Neural crest cell (in vitro differentiated cells): ENCODE measurements at places on chromosomes 7 and 10.
A peak's percentile ranks its signal among the peaks of the same experiment; 100 is the strongest.

- DNase-seq, result no peak
These were observed 11.3 kb upstream of the MRPS24 start for GRCh38 chr7:43880596-43880995.

GRCh38 chr10:79044846-79045245 is 23.9 kb upstream of the ZMIZ1 start:
- DNase-seq, result no peak

- DNase-seq, result no peak
These were observed 169.0 kb downstream of the AHR start for GRCh38 chr7:17467386-17467945.

GRCh38 chr7:24472093-24472492 is 101.2 kb upstream of the PALS2 start:
- no peak for DNase-seq

DNA sequence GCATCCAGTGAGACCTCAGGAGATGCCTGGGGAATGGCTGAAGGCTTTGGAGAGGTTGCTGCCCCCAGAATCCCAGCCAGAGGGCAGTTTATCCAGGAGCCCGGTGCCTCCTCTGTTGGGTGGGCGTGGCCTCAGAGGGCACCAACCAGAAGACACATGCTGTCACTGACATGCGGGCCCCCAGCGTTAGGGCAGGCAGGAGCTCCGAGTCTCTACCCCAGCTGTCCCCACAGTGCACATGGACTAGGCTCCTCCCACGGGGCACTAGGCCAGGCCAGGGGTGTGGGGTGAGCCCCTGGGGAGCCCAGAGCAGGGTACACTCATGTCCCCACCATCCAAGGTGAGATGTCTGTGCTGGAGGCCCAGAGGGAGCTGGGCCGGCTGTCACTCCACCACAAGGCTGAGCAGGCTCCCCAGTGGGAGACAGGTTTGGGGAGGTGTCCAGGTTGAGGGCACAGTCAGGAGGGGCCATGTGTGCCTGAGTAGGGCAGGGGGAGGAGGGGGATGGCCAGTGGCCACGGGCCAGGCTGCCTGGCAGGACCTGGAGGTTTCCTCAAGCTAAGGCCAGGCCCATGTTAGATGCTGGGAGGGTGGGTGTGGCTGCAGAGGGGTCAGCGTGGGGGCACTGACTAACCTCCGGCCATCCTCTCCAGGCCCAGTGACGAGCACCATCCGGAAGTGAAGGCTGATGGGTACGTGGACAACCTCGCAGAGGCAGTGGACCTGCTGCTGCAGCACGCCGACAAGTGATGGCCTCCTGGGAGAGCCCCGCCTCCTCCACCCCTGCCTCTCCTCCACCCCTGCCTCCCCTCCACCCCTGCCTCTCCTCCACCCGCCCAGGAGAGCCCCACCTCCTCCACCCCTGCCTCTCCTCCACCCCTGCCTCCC is 131.3 kb downstream of the FAM53B start:
- DNase-seq, result no peak

- DNase-seq, result no peak
These were observed 229.3 kb upstream of the KMT2E start for GRCh38 chr7:104784686-104785085.

GRCh38 chr10:70761727-70762350 is 23.3 kb downstream of the TBATA start:
- no peak for DNase-seq

GRCh38 chr10:60732807-60733516 is 45.3 kb upstream of the CDK1 start:
- peak; percentile 30 for DNase-seq

DNA sequence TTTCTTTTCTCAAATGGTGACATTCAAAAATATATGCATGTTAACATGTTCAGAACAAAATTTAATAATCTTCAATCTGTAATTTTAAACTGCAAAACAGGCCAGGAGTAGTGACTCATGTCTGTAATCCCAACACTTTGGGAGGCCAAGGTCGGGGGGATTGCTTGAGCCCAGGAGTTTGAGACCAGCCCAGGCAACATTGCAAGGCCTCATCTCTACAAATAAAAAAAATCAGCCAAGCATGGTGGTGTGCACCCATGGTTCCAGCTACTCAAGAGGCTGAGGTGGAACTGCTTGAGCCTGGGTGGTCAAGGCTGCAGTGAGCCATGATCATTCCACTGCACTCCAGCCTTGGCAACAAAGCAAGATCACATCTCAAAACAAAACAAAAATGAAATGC is 394.3 kb downstream of the PARD3 start:
- DNase-seq, result no peak

DNA sequence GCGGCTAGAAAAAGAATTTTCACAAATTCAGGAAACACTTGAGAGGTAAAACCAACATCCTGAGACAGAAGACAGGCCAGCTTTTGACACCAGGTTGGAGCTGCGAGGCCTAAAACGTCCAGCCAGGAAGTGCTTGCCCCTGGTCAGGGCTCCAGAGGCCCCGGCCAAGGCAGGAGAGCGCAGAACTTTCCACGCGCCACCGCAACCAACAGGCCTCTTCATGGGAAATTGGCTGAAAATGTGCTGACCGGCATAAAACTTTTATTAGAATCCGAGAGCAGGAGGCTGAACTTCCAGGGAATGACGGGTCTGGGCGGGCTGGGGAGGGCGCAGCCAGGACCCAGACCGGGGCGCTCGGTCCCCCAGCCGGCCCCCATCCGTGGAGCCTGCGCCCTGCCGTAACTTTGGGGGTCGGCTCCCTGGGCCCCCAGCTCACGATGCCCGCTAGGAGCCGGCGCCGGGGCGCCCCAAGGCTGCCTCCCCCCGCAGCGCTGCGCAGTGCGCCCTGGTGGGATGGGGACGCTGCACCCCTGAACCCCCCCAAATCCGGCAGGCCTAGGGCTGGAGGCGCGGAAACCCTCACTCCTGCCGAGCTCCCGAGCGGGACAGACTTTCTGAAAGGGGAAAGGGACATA is 414.0 kb upstream of the MKI67 start:
- no peak for DNase-seq

GRCh38 chr7:131830681-131831080 is 274.3 kb upstream of the PODXL start:
- no peak for DNase-seq
